Foreskin melanocyte (primary cell): ENCODE measurements at places on chromosomes 13 and 19.
A peak's percentile ranks its signal among the peaks of the same experiment; 100 is the strongest.

DNA sequence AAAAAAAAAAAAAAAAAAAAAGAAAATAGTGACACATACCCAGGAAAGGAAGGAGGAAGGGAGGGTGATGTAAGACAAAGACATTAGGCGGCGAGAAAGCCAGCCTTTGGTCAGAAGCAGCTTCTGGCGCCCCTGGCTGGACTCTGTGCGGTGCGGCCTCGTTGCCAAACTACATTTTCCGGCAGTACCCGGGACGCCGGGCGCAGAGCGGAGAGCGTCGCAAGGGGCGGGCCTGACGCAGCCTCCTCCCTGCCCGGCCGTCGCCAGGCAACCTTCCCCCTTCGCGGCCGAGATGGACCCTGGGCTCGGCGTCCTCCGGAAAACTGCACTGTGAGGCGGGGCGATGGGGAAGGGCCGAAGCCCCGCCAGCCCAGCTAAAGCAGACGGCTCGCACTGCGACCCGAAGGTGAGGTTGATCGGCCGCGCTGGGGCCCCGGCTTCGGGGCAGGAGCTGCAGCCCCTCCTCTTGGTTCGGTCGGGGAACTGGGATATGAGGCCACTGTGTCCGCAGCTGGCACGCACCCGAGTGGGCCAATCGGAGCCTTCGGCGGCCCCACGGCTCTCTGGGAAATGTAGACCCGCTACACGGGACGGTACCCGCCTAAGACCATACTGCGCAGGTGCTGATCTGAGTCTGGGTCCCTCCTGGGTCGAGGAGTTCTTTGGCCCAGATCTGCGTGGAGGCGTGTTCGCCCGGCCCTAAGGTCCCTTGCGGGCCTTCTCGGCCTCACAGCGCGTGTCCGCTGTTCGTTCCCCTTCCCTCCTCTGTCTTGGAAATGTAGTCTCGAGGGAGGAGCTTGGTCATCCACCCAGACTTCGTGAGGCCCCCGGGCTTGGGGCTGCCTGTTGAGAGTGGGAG is 2.3 kb upstream of the MZF1 start:
- peak; percentile 93 for DNase-seq

DNA sequence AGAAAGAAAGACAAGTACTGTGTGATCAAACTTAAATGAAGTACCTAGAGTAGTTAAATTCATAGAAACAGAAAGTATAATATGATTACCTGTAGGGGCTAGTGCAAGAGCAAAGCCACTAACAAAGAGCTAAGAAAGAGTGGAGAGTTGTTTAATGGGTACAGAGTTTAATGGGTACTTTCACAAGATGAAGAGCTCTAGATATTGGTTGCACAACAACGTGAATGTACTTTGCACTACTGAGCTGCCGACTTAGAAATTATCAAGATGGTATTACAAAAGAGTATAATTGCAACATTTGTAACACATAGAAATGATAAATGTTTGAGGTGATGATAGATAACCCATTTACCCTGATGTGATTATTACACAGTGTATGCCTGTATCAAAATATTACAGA is 140.3 kb upstream of the GPC6 start:
- no peak for DNase-seq

- DNase-seq, result peak; percentile 27
These were observed 18.7 kb upstream of the ZNF888 start for GRCh38 chr19:52941941-52942385.

- no peak for DNase-seq
These were observed 595.5 kb downstream of the LMO7 start for GRCh38 chr13:76231522-76232167.

DNA sequence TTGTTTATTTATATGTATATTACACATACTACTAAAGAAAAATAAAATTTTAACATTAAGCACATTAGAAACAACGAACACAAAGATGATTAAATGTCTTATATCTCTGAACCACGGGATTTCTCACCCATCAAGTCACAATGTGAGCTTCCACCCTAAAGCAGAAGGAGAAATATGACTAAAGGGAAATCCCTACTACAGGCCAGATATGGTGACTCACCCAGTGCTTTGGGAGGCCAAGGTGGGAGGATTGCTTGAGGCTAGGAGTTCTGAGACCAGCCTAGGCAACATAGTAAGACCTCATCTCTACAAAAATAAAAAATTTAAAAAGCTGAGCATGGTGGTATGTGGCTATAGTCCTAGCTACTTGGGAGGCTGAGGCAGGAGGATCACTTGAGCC is 24.6 kb downstream of the DCT start:
- no peak for DNase-seq

DNA sequence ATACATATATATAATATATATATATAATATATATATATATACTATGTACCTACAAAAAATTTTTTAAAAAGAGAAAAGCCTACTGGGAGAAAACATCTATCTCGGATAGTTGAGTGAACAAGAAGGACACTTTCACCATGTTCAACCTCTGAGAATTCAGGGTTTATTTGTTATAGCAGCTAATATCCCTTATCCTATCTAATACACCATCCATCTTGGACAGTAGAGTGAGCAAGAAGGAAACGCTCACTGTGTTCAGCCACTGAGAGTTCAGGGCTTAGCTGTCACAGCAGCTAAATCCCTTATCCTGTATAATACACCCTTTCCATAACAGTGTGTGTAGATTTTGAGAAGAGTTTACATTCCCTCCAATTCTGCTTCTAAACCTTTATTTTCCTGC is 38.1 kb upstream of the CACNA1A start:
- DNase-seq, result no peak

- no peak for DNase-seq
These were observed 6.8 kb downstream of the NAPA start for GRCh38 chr19:47507924-47508553.

DNA sequence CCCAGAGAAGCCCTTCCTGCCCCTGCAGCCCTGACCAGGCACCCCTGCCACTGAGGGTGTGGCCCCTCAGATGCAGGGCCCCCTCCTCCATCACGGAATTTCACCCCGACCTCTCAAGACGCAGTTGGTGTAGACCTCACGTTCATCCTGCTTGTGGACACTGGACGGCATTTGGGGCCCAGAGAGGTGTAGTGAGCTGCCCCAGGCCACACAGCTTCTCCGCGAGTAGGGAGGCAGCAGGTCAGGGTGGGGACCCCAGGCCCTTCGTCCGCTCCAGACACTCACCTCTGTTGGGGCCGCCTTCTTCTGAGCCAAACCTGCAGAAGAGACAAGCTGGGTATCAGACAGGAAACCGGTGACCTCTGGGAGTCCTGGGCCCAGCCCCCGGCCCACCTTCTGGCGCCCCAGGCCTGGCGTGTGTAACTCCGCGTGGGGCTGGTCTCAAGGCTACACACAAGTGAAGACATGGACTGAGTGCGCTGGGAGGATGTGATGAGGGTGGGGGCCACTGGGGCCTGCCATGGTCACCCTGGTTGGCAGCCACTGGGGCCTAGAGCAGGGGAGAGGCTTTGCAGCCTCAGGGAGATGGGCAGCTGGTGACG is 33.1 kb downstream of the PIP5K1C start:
- DNase-seq, result no peak

DNA sequence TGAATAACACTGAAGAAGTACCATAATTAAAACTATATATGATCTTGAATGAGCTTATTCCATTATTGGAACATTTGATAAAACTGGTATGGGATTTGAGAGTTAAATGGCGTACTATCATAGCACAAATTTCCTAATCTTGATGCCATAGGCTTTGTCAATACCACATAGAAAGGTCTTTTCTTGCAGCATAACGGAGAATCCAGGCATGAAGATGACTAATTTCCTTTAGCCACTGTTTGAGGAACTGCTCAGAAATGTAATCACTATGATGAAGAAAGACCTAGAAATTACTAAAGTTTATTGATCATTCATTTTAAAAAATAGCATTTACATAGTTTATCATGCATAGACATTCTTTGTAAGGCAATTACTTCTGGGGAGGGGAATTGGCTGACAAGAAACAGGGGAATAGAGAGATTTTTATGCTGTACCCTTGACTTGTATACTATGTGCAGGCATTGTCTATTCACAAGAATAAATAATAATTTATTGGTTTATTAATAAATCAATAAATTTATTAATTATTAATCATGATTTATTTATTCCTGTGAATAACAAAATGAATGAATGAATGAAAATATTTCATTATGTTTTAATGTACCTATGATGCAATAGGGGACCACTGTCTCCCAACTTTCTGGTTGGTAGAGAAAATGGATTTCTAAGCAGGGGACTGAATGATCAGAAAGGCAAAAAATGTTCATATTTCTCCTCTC is 2676.6 kb downstream of the PCDH9 start:
- DNase-seq, result no peak

- DNase-seq, result no peak
These were observed 5.4 kb upstream of the PLAUR start for GRCh38 chr19:43675269-43675879.

DNA sequence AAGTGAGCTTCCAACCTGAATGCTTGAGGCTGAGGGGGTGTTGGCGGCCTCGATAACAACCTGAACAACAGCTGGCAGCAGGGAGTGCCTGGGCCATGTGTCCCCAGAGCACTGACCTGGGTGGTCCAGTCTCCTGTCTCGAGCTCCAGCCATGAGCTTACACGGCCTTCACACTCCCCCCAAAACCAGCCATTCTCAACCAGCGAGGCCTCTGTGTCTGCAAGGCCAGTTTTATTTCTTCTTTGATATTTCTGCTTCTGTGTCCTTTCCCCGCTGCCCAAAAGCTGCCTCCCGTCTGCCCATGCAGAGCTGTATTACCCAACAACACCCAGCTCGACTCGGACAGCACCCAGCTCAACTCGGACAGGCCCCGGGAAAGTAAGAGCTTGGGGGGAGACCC is 32.5 kb upstream of the TFDP1 start:
- DNase-seq, result no peak

DNA sequence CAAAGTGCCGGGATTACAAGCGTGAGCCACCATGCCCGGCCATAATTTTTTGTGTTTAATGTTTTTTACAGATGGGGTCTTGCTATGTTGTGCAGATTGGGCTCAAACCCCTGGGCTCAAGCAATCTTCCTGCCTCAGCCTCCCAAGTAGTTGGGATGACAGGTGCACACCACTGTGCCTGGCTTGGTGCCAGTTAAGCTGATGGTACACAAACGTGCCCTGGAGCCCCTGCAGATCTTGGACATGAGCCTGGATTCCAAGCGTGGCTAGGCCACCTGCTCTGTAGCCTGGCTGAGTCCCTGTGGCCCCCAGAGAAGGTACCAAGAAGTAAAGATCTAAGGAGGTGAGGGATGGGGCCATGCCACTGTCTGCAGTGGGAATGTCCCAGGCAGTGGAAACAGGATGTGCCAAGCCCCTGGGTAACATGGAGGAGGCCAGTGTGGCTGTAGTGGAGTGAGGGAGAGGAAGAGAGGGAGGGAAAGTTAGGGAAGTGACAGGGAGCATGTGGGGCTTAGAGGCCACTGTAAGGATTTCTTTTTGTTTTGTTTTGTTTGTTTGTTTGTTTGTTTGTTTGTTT is 7.0 kb downstream of the PRODH2 start:
- no peak for DNase-seq

- no peak for DNase-seq
These were observed 216.3 kb upstream of the ZNF507 start for GRCh38 chr19:32129141-32129540.
